ENCODE measurements at places on chromosomes 11 and 22.

- DNase-seq = no peak
These were observed 3.0 kb downstream of the C11orf68 start for GRCh38 chr11:65915821-65916251.

DNA sequence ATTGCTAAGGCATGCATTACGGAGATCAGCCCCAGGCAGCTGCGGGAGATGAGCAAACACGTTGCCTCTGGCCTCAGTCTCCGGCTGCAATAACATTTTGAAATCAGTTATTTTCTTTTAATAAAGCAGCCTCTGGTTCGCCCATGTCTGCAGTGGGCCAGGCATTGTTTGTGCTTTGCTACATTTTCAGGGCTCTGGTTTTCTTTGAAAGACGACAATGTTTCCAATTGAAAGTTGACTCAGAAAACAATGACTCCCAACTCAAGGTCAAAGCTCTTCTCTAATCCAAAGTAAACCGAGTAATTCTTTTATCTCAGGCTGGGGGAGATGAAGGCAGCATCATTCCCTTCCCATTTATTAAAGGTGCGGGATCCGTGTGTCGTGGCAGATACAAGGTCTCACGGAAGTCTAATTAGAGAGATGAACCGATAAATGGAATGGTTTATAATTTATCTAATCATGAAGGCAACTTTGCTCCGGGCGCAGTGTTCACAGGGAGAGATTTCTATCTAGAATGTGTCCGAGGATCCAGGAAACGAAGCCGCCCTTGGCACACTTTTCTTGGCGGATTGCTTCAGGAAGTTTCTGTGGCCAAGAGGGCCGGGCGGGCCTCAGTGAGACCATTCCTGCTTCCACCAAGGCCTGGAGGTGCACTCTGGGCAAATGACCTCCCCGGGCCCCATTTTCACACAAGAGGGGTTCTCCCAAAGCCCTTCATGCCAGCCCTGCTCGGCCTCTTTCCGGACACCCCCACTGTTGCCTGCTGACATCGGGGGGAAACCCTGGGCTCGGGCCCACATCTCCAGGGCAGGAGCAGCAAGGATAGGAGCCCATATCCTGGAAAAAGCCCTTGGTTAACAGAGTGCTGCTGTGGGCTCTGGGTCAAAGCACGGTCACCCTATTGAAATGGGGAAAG lies 811.4 kb downstream of the BRD1 start:
- no peak for DNase-seq

DNA sequence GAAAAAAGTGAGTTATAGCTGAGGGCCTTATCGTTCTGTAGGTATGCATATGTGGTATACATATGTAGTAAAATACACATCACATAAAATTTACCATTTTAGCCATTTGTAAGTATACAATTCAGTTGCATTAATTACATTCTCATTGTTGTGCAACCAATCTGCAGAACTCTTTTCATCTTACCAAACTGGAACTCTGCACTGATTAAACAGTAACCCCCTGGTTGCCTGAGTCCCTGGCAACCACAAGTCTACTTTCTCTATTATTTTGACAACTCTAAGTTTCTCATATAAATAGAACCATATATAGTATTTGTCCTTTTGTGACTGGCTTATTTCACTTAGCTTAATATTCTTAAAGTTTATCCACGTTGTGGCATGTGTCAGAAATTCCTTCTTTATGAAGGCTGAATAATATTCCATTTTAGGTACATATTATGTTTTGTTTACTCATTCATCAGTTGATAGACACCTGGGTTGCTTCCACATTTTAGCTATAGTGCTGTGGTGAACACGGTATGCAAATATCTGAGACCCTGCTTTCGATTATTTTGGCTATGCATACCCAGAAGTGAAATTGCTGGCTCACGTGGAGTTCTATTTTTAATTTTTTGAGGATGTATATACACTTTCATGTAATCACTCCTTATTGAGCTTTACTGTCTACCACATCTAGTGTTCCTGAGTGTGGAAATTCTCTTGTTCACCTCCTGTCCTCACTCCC lies 1.6 kb upstream of the DDX10 start:
- DNase-seq = no peak

- DNase-seq = no peak
These were observed 20.1 kb upstream of the POLA2 start for GRCh38 chr11:65241692-65242091.

DNA sequence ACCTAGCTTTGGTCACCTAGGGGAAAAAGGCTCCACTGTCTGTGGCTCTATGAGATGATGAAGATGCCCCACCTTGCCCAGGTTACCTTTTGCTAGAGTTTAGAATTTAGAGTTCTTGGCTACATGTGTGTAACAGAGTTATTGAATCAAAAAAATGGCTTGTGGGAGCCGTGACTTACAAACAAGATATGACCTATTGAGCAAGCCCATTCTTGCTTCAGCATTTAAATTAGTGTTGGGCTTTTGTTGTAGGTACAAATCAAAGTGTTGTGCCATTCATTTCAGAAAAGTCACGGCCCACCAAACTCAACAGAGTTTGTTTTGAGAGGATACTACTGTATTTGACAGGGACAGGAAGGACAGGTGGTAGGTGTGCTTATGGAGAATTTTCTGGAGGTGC lies 768.8 kb downstream of the NTM start:
- DNase-seq = no peak

DNA sequence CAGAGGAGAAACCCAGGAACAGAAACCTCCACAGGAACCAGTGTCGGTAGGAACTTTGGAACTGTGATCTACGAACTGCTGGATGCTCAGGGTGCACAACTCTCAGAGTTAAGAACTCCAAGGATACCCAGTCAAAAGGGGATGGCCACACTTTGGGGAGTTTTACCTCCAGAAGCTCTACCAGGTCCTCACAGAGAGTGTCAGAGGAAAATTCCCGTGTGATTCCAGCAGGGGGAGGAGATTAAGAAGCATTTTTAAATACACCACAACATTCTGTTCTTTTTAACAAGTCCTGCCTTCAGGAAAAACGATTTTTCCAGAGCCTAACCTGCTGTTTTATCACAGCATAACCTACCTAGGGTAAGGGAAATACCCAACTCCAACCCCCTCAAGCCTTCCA lies 104.0 kb downstream of the SOX6 start:
- DNase-seq = no peak

- peak; percentile 76 for DNase-seq
These were observed 2.0 kb upstream of the FERMT3 start for GRCh38 chr11:64204464-64204989.

DNA sequence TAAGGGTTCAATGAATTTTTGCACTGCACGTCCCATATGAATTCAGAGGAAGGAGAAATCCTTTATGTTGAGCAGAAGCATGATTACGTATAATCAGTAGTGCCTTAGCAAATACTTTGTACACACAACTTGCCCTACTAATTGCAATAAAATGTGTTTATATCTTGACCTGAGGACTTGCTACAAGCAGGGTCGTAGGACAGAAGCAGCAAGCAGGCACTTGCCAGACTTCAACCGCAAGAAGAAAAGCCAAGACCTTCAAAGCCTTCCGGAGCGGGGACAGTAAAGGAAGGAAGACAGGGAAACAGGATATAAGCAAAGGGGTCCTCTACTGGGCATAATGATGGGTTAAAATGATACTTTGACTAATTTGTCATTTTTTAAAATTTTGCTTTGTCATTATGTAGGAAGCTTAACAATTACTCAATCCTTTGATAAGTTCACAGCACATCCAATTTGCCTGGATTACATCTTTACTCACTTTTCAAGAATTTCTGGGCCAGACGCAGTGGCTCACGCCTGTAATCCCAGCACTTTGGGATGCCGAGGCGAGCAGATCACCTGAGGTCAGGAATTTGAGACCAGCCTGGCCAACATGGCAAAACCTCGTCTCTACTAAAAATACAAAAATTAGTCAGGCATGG lies 23.2 kb upstream of the UBASH3B start:
- no peak for DNase-seq

- no peak for DNase-seq
These were observed 8.4 kb downstream of the CLDN5 start for GRCh38 chr22:19515654-19516377.

DNA sequence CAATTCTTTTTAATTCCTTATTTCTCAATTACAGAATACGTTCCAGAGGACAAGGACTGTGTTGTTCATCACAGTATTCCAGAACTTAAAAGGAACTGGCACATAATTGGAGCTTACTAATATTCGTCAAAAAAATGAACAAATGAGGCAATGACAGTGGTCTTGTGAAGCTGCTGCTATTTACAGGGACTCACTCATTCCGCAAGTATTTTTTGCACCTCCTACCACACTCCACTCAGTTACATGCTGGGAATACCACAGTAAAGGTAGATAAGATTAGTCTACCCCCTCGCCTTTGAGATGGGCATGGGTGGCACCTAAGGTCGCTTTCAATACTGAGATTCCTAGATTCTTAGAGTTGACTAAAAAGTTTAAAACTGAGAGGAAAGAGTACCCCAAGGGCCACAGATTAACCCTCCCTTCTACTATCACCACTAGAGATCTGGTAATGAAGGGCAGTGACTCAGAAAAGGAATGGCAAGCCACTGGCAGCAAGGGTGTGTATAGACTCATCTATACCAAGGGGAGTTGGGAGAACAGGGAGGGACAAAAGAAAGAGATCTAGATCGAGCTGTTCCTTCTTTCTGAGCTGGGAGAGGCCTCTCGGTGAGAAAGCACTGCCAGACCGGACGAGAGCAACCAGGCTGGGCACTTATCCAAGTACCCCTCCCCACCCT lies 85.0 kb downstream of the RPL27A start:
- DNase-seq = peak; percentile 30

- DNase-seq = no peak
These were observed 12.4 kb upstream of the DAGLA start for GRCh38 chr11:61667684-61668305.

DNA sequence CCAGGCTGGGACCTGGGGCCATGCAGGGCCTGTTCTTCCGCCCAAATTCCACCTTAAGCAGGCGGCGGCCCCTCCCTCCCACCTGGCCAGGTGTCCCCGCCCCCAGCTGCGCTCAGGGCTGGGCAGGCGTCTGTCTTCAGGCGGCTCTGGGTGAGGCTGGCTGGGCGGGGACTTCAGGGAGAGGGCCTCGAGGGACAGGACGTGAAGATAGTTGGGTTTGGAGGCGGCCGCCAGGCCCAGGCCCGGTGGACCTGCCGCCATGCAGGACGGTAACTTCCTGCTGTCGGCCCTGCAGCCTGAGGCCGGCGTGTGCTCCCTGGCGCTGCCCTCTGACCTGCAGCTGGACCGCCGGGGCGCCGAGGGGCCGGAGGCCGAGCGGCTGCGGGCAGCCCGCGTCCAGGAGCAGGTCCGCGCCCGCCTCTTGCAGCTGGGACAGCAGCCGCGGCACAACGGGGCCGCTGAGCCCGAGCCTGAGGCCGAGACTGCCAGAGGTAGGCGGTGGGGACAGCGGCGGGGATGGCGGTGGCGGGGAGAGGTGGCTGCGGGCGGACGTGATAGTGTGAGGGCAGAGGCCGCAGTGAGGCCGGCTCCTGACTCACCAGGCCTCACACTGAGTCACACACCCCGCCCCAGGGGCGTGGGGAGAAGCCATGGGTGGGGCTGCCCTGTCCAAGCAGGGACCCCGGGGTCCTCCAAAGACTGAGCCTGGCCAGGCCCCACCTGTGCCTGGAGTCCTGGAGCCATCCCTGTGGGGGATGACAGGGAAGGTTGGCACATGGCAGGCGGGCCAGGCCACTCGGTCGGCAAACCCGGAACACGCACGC lies at the start of gene PKP3:
PKP3 (plus strand) TSS at position 176 of the 824 bp plus-strand sequence; CDS start at position 260, 84 bp downstream.
- no peak for DNase-seq

GRCh38 chr11:100984668-100985067 lies 144.9 kb downstream of the PGR start:
- no peak for DNase-seq

GRCh38 chr22:27419473-27419872 lies 382.1 kb downstream of the MN1 start:
- DNase-seq = no peak

GRCh38 chr11:126115816-126116331 lies 53.2 kb upstream of the CDON start:
- DNase-seq = no peak

DNA sequence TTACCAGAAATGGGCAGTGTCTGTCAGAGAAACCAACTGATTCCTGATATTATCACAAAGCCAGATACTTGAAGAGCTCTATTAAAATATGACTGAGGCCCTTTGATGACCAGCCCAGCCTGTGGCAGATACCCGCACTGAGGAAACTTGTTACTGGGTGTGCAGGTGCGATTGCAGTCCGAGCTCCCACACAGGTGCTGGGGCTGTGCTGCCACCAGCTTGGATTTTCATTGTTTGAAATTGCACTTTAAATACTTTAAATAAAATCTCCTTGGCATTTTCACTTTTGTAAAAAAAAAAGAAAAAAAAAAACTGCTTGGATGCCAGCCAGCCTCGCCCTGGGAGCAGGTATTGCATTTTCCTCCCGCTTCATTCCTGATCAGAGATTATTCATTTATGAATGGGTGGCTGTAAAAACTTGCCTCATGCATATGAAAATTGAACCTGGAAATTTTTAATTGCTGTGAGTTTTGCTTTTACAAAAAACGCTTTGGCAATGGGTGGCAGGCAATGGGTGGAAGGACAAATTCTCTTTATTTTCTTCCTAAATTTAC lies 21.2 kb downstream of the EHF start:
- DNase-seq = no peak

- DNase-seq = no peak
These were observed 38.6 kb downstream of the KCNQ1 start for GRCh38 chr11:2483426-2483825.

DNA sequence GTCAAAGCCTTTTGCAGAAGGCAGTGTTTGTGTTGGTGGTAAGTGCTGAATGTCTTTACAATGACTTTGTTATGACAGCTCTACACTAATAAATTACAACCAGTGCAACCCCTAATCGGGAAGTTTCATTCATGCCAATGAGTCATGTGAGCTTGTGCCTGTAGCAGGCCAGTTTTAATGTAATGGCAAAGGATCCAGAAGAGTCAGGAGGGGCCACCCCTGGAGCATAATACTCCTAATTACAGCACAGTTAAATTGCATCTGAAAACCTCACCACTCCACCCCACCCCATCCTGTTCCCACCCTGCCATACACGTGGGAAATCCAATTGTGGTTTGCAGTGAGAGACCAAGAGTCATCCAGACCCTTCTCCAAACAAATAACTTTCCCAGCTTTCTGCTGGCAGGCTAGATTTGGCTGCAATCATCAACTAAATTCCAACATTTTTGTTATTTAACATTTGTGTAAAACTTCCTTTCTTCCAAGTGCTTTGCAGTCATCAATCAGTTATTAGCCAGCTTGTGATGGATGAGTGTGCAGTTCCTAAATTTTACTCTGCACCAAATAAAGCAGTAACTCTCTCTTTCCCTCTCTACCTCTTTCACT lies 277.3 kb upstream of the FAT3 start:
- no peak for DNase-seq

DNA sequence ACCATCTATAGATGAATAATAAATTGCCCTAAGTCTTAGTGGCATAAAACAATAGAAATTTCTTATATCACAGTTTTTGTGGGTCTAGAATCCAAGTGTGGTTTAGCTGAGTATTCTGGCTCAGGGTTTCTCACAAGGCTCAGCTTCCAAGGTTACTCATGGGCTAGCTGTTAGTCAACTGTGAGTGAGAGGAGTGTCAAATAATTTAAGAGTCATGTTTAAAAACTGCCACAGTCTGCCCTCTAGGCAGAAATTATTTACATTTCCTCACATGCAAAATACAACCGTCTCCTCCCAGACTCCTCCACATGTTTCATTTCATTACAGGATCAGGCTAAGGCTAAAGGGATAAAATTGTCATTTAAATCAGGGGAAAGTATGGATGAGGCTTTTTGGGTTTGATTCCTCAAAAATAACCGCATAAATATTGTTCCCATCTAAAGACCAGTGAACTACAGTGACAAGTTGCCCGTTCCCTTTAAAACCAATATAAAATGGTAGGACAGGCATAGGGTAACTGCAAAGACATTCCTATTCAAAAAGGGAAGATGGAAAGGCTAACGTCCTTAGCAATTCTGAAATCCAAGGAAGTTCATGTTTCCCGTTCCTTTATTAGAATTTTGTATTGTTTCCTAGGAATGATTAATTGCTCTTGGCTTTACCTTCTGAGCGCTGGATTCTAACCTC lies 324.3 kb downstream of the DYNC2H1 start:
- DNase-seq = no peak
